ENCODE measurements at places on chromosomes 12 and 14.

DNA sequence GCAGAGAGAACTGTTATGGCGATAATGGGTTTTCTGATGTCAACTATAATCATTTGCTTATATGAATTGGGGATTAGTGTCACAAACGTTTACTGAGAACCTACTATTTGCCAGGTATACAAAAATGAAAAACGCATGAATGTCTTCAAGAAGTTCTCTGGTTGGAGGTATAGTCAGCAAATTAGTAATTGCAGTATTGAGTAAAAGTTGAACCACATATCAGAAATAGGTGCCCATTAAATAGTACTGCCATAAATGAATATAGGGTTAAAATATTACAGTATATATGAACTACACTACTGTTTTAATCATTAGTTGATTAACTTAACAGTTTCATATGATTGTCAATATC, 60.0 kb downstream of the PTPRB start:
- no peak for DNase-seq

DNA sequence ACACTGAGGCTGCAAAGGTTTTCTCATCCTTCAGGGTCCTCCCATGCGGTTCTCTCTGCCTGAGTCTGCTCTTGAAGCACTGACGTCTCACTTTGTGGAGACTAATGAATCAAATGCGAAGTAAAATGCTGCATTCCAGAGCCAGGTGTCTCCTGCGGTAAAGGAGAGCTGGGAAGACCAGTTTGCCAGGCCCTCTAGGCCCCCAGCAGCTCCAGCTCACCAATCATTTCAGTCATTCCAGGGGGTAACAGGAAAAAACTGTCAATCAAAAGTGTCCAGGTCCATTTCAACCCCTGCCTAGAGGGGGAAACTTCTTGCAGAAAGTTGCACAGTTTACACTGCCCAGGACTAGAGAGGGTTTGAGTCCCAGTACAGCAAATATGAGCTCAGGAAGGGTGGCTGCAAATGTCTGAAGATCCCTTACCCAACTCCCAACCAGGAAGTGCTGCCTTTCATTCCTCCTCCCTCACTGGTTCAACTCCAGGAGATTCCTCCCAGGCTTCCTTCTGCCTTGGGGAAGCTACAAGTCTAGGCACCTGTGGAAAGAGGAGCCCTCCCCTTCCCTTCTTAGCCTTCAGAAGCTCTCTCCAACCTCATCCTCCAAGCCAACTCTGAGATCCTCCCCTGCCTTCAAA, 2.7 kb upstream of the NXPH4 start:
- no peak for DNase-seq

GRCh38 chr14:93759719-93760307, 28.5 kb downstream of the PRIMA1 start:
- peak; percentile 62 for DNase-seq

GRCh38 chr12:85794531-85794930, 41.7 kb downstream of the RASSF9 start:
- DNase-seq = no peak

- no peak for DNase-seq
These were observed 31.0 kb upstream of the CCND2 start for GRCh38 chr12:4242595-4242994.

DNA sequence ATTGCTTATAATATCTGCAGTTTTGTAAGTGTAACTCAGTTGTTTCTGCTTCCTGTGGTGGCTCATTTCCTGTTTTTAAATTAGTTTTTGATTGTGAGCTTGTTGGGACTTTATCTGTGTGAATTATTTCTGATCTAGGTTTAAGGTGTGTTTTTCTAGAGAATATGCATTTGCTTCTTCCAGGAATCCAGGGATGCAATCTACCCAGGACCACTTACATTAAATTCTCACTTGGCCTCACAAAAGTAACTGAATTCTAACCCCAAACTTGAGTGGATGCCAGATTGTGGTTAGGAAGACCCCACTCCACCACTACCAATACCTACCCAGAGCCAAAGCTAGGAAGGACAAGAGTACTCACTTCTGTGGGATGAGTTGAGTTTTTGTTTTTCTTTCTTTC, 11.9 kb downstream of the STYX start:
- DNase-seq = no peak

GRCh38 chr14:36315159-36315853, 5.1 kb downstream of the MBIP start:
- DNase-seq = no peak

Data from head of caudate nucleus (tissue), 42 donors.